ENCODE measurements at places on chromosomes 5 and 9.

DNA sequence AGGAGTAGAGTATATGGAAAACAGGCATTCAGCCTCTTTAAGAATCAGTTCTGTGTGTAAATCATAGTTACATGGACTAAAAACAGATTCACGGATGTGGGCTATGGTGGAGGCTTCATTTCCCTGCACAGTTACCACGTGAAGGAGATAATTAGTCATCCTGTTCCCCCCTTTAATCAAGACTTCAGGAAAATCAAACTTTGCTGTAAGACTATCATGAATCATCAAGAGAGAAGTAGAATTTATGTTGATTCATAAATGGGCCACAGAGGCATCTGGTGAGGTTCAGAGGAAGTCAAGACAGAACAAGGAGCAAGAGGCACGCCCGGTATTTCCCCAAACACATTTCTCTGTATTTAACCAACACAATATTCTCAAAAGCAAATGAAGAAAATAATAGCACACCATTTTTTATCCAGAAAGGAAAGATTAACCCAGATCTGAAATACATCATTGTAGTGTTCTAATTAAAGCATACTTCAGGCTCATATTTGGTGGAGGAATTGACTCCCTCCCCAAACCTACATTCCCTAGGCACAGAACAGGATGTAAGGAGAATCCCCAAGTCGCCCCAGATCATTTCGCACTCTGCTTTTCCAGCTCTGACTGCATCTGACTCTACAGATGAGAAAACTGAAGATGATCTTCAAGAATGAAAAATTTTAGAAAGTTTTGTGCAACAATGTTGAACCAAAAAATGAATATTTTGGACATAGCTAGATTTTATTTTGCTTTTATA, 175.8 kb upstream of the GAS1 start:
- no peak for DNase-seq

GRCh38 chr5:41794471-41794870, 75.8 kb downstream of the OXCT1 start:
- no peak for DNase-seq

- DNase-seq: no peak
Observed at GRCh38 chr9:135251996-135252760, 164.7 kb downstream of the OLFM1 start.

GRCh38 chr9:87370049-87370685, 127.5 kb upstream of the DAPK1 start:
- no peak for DNase-seq

- DNase-seq: no peak
Observed at GRCh38 chr9:78023003-78023741, 8.4 kb downstream of the GNAQ start.

DNA sequence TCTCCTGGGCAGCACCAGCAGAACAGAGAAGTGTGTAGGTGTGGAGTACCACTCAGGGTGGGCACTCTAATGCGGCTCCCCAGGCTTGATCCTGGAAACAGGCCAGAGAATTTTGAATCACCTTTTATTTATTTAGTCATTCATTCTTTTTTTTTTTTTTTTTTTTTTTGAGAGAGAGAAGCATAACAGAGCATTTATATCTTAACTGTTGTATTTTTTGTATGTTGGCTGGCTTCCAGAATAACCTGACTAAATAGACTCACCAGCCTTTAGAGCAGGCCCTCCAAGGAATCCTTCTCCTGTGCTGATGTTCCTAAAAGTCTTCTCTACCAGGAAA, 153.4 kb downstream of the PIK3R1 start:
- no peak for DNase-seq

GRCh38 chr9:128136816-128137793, 9.6 kb upstream of the PTGES2 start:
- no peak for DNase-seq

DNA sequence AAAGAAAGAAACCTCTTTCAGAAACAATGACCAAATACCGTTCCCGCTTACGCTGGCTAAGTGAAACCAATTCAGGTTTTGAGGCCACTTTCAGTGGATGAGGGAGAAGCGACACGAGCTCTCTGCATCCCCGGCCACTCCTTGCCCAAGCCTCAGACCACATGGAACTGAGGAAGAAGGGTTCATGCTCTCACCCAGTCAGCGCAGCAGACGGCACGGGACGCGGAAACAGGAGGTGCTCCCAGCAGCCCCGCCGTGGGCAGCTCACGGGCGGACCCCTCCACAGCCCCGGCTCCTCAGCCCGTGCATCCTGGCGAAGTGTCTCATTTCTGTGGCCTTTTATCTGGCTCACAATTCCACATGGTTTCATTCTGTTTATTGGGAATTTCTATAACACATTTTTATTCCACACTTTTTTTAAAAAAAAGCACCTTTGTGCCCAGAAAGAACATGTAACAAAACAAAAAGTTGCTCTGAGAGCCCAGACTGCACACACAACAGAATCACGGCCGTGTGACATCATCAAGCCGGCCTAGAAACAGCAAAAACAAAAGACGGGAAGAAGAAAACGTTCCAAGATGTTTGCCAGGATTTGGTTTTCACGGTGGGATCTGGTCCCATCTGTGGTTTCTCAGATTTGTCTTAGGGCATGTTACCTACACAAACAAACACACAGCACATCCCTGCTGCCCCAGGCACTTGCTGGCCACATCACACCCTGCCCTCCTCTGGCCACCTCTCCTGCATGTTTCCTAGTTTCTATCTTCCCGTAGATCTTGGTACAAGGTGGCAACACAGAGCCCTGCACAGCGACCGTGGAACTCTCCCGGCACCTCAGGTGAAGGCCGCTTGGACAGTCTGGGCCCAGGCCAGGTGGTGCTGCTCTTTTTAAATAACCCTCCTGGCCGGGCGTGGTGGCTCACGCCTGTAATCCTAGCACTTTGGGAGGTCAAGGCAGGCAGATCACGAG, 16.2 kb downstream of the QSOX2 start:
- DNase-seq: no peak

- no peak for DNase-seq
Observed at GRCh38 chr9:115397591-115398312, 279.8 kb upstream of the TNC start.
